Stimulated activated CD4-positive, alpha-beta T cell treated with anti-CD3 and anti-CD28 coated beads, Interleukin-4, amount 100 ng/mL, for 48 hours (primary cell): ENCODE measurements at places on chromosomes 2 and 18.

DNA sequence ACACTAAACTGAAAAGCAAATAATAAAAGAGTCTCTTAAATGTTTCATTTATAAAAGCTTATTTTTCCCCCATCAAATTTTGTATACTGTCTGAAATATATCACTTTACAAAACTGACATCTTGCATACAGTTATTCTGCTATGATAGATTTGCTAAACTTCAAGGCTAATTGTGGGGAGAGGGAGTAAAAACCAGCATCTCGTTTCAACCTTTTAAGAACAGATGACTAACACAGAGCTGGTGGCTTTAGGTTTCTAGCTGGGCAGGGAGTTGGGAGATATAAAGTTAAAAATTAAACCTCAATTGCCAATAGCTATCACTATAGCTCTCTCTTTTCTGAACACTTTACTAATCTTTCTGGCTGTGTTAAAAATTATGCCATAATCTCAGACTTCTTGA lies 23.5 kb downstream of the C1D start:
- no peak for DNase-seq

DNA sequence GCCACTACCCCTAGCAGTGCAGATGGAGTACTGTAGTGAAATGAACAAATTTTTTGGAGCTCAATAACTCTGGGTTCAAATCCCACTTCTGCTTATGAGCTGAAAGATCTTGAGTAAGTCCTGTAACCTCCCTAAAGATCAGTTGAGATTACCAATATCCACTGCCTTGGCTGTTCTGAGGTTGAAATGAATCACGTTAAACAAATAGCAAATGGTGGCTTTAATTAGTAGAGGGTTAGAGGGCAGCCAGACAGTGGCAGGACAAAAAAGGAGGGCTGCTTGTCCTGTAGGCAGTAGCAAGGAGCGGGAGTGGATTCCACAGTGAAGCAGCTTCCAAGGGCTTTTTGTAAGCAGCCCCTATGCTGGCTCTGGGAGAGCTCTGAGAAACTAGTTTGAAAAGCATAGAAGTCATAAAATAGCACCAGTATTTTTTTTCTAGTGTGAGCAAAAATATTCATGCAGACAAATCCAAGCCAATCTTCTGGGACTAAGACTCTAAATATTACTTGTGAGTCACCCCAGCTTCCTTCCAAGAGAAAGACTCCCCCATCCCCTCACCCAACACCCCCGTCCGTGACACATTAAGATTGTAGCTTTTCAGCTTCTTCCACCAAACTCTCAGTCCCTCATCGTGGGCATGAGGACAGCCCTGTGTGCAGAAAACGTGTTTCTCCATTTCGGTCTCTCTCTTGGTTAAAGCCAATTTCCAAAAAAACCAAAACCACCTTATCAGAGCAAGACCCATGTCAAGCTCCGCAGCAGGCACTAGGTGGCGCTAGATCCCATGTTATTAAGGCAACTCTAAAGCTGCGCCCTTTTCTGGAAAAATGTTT lies 123.5 kb upstream of the LGALSL start:
- DNase-seq: peak; percentile 69

DNA sequence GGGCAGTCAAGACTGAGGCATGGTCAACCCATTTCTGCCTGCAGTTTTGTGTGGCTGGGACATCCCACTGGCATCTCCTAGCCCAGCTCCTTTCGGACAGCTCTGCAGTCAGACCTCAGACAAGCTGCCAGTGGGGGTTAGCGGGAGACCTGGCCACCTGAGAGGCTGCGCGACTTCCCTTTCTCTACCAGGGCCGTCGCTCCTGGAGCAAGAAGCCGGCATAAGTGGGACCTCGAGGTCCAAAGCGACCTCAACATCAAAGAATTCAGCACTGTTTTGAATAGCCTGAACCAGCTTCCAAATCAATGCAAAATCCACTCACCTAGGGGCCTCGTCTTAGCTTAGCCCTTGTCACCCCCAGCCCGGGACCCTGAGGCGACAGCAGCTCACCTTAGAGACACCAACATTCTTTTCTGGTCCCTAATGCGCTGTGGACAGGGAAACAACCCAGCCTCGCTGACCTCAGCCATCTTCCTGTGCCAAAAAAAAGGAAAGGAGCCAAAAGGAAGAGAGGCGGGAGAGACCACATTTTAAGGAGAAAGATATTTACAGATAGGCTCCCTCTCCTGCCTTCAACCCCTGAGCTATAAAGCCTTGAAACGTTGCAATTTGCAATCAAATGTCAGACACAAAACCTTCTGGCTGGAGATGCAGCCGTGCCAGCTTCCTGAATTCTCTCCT lies 81.2 kb downstream of the GFPT1 start:
- DNase-seq: no peak

DNA sequence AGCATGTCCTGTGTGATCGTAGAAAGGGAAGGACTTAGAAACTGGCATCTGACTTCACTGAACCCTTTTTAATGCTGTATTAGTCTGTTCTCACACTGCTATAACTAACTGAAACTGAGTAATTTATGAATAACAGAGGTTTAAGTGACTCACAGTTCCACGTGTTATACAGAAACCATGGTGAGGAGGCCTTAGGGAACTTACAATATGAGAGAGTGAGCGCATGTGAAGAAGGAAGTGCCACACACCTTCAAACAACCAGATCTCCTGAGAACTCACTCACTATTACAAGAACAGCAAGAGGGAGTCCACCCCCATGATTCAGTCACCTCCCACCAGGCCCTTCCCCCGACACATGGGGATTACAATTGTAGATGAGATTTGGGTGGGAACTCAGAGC lies 811.3 kb downstream of the CPS1 start:
- DNase-seq: no peak

DNA sequence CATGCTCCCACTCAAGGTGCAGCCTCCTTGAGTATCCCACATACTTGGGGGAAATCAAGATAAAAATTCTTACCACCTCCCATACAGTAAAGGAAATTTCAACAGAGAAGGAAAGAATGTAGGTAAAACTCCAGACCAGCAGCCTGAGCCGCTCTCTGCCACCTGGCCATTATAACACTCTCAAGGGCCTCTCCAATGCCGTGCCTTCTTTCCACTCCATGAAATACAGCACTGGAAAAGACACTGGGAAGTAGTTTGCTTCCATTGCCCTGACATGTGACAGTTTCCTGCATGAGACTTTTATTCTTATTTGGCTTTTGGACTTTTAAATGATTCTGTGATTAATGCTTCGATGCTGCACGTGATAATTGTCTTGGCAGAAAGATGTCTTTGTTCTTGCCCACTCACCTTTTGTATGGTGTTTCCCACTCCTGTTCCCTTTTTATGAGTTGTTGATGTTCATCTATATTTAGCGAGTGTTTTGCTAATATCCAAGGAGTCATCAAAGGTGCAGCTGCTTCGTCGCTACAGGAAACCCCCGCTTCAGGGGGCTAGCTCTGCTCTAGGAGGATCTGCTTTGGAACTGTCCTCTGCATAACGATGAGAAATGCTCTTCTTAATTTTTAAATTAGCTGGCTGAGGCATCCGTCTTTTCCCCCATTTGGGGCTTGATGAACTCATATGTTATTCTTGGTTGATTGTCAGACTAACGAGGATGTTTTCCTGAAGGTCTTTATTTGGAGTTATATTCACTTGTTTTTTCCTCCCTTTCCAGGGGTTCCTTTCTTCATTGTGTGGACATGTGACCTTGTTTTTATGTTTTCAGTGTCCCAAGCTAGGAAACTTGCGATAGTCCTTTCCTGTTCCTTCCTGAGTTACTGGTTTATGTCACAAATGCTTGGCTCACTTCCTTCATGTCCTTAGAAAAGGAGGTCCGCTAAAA lies 179.4 kb downstream of the TXNL1 start:
- DNase-seq: no peak

DNA sequence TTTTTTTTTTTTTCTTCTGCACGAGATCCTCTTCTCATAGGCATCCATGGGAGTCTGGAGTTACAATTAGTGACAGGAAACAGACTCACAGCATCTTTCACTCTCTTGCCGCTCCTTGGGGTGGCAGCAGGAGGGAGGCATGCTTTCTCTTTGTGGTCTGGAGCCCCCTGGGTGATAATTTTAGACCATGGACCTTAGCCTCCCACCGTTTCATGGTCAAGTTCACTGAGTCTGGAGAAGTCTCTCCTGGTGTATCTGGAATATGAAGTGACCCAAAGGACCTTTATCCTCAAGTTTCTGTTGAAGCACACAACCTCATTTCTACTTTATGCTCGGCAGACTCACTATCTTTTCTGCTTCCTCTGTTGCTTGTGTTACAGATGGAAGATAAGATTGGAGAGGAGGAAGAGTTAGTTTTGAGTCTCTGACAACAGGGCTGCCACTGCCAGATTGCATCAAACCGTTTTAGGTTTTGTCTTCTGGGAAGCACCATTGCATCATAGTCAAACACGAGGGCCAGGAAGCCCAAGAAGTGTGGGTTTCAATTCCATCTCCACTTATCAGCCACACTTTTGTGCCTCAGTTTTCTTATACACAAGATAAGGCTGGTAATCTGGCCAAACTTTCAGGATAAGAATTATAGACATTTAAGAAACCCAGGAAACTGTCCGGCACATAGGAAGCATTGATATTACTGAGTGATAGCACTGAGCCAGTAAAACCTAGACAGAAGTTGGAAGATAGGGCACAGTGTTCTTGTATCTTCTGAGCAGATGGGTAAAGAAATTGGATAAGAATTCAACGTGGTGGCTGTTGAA lies 62.3 kb downstream of the ADCYAP1 start:
- no peak for DNase-seq
